ENCODE measurements at places on chromosomes 5 and 9.
A peak's percentile ranks its signal among the peaks of the same experiment; 100 is the strongest.

- no peak for DNase-seq
These were observed 47.1 kb downstream of the SH3PXD2B start for GRCh38 chr5:172407241-172407691.

DNA sequence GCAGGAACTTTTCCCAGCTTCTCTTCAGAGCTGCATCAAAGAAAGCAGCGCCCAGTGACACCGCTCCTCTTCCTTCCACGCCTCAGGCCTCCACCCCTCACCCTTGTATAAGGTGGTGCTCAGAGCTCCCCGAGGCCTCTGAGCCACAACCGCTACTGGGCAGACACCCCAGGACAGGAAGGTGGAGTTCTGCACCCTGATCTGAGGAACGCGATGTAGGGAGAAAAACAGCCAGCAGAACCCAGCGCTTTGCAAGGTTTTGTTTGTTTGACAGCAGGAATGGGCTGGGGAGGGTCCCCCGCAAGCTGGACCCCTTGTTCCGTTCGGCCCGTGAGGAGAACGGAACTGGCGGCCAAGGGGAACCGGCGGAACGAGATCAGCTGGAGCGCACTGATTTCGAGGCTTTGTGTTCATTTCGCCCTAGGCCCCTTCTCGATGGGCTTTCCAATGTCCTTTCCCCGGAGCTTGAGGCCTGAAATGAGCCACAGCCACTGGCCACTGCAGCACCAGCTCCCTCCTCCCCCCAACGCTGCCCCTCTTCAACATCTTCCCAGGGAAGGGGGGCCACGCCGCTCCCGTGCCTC lies 4.1 kb downstream of the EDF1 start:
- no peak for DNase-seq

GRCh38 chr9:93244510-93245436 lies 60.8 kb downstream of the WNK2 start:
- DNase-seq: no peak

GRCh38 chr5:124220418-124220817 lies 526.0 kb downstream of the ZNF608 start:
- no peak for DNase-seq

DNA sequence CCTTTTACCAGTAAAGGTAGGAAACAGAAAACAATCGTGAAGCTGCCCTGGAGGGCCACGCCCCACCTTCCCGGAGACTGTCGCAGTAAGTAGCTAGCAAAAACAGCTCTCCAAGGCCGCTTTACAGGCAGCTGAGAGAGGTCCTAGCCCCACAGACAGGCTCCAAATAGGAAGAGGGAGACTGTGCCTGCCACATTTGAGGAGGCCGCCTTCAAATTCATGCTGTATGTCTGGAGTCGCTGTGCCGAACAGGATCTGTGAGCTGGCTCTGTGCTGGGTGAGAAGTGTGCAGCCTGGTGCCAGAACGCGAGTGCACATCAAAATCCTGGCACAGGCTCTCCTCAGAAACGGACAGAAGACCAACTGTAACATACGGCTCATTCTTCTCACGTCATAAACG lies 582.2 kb downstream of the CETN3 start:
- DNase-seq: no peak

DNA sequence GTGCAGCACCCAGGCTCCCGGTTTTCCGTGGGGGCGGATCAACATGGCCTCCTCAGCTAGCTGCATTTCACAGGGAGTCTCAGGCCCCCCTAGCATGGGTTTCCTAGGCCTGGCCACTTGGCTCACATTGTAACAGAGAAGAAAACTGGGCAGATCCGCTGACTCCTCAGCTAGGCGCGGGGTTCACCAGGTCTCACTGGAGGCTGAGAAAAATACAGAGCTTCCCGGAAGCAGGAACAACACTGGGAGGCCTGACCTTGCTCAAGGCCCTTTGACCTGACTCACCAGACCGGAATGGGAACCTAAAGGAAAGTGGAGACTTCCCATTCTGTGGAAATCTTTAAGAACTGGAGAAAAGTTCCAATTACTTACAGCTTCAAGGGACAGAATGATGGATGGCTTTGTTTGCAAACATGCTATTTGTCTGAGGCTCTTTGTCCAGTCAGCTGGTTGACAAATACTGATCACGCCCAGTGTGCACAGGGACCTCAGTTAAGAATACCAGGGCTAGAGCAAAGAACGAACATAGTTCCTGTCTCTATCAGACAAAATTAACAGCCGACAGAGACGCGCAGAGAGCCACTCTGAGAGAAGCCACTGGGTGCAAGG lies 88.7 kb upstream of the LRRTM2 start:
- no peak for DNase-seq

- DNase-seq: no peak
These were observed 118.1 kb upstream of the TARS1 start for GRCh38 chr5:33322632-33323031.

GRCh38 chr9:124263800-124264426 lies 6.2 kb downstream of the NEK6 start:
- DNase-seq: no peak

DNA sequence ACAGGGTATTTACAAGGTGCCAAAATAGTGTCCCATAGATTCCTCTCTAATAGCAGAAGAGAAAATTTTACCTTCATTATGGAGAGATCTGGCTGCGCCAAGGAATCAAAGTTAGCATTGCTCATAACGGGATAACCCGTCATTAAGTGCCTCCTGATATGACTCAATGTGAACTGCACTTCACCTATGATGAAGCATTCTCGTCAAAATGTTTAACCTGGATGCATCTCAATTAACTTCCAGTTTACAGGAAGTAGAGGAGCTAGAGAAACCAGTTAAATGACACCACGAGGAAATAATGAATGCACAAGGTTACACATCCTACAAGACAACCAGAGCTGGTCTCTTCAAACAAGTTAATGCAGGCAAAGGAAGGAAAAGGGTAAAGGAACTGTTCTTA lies 17.2 kb downstream of the FBXW11 start:
- DNase-seq: no peak

GRCh38 chr9:129225815-129226214 lies 47.8 kb upstream of the IER5L start:
- no peak for DNase-seq

- no peak for DNase-seq
These were observed 89.9 kb downstream of the MAPKAP1 start for GRCh38 chr9:125617087-125617486.

GRCh38 chr9:129671519-129671918 lies 6.1 kb downstream of the PRRX2 start:
- no peak for DNase-seq

GRCh38 chr5:111742177-111742994 lies 14.6 kb downstream of the NREP start:
- no peak for DNase-seq

- DNase-seq: no peak
These were observed 722.0 kb upstream of the ADAMTS16 start for GRCh38 chr5:4418084-4418483.

DNA sequence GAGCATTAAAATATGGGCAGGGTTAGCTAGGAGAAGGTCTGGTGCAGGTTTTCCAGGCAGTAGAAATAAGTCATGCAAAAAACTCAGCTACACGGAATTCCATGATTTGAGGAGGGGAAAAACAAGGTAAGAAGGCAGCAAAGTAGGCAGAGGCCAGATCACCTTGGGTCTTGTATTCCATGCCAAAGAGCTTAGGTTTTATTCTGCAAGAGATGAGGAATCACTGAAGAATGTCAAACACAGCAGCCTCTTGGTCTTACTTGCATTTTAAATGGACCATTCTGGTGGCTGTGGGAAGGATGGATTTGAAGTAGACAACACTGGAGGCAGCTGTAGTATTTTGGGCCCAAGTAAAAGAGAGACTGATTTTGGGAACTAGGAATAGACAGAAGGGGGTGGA lies 8.6 kb downstream of the TRPM3 start:
- no peak for DNase-seq

GRCh38 chr5:54021431-54022164 lies 288.8 kb downstream of the ARL15 start:
- no peak for DNase-seq

- peak; percentile 54 for DNase-seq
These were observed 185.7 kb upstream of the IL12B start for GRCh38 chr5:159515909-159516415.

- no peak for DNase-seq
These were observed 39.3 kb downstream of the SPARC start for GRCh38 chr5:151647320-151647861.

- DNase-seq: no peak
These were observed 83.1 kb downstream of the NLN start for GRCh38 chr5:65805089-65805488.

- no peak for DNase-seq
These were observed at the start of gene GOLM1 for GRCh38 chr9:86098824-86099700. GOLM1 (minus strand) TSS chr9:86099558; CDS start chr9:86079320, 20,238 bp downstream.

- DNase-seq: no peak
These were observed 54.7 kb upstream of the SIMC1 start for GRCh38 chr5:176183321-176184074.

DNA sequence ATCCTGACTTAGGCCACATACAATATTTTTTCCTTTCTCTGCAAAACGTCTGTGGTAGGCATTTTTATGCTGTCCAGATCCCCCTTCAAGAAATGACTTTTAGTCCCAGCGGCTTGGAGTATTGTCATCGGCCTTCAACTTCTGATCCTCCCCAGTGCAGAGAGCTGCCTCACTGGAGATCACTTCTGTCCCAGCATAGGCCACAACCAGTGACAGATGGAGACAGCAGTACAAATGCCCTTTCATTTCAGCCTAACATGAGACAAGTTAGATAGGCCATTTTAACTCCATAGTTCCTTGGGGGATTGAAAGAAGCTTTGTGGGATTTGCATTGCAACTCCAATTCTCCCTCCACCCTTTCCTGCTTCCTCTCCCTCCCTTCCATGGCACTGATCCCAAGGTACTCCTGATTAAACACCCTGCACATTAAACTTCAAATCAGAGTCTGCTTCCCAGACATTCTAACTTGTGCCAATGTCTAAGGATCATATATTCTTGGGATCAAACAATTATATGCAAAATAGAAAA lies 3.2 kb upstream of the MAMDC2 start:
- DNase-seq: no peak

DNA sequence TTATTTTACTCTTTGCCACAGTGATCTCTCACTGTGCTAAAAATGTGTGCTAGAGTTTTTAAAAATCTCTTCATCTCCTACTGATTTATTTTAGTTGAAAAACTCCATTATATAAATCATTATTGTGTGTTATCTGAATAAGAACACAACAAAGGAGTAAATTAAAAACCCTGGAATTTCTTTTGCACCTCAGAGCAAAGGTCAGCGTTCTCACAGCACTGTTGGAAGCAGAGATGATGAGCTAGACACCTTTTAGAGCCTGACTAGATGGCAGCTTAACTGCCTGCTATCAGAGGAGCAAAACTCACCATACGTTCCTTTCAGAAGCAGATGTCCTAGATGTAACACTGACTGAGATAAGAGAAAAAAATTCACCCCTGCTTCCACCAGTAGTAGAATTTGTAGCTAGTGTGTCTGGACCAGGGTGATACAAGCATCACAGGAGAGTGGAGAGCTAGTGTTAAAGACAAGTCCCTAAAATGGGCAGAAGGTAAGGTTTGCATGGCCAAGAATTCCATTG lies 147.1 kb downstream of the ENTREP1 start:
- DNase-seq: no peak

DNA sequence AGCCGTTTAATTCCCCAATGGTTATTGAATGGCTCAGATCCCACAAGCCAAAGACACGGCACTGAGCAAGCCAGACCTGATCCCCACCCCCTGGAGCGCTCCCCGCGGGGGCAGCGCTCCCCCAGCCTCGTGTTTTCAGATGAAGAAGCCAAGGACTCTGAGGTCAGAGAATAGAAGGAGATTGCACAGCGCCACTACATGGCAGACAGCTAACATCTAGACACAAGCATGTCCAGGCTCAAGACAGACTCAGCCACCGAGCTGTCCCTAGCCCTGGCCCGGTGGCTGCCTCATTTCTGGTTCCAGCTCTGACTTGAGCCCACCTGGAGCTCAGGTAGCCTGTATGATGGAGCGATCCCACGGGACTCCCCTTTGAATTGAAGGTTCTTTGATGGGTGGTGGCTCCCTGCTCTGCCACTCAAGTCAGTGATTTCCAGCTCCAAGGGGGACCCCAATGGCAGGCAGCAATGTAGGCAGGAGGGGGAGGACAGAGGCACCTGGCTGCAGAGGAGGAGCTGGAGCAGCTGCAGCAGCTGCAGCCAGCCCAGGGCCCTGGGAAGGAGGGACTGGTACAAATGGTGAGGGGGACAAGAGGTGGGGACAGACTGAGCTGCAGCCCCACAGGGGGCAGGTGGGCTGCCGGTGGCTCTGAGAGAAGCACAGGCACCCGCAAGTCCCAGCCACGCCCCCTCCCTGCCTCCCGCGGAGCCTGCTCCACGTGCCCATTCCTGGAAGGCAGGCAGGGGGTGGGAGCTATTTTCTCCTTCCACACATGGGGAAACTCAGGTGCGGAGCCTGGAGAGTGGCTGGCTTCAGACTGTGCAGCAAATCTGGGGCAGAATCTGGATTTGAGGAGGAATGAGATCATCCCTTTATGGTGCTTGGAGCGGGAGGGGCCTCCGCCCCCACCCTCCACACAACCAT lies 40.2 kb downstream of the NTNG2 start:
- no peak for DNase-seq

- no peak for DNase-seq
These were observed 633 bp upstream of the PPP1R26 start for GRCh38 chr9:135478829-135479468.

DNA sequence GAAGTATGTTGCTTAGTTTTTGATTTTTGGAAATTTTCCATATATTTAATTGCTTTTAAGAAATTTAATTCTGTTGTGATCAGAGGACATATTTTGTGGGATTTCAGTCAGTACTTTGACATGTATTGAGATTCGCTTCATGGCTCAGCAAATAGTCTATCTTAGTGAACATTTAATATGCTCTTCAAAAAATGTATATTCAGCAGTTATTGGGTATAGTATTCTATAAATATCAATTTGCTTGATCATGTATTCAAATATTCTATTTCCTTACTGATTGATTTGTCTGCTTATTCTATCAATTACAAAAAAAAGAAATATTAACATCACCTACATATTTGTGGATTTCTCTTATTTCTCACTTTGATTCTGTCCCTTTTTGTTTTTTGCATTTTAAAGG lies 79.5 kb upstream of the HAND1 start:
- no peak for DNase-seq

- DNase-seq: no peak
These were observed 31.8 kb downstream of the TSTD2 start for GRCh38 chr9:97601228-97601898.

- no peak for DNase-seq
These were observed 134.5 kb downstream of the FRMD3 start for GRCh38 chr9:83403527-83404238.

DNA sequence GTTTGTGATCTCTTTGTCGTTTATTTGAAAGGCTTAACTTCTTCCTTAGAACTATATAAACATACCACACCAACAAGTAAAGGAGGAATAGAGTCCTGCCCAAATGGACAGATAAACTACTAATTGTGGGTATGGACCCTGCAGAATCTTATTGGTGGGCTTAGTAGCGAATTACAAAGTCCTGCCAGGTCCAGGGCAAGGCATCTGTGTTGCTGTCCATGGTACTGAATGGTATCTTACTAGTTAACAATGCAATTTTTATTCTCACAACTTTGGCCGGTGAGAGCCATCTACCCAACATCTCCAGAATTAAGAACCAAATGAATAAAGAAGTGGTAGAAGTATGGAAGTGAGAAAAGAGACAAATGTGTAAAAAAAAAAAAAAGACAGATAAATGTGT lies 1782.4 kb upstream of the WWC1 start:
- DNase-seq: no peak
